ENCODE measurements at places on chromosomes 12 and 14.
A peak's percentile ranks its signal among the peaks of the same experiment; 100 is the strongest.

GRCh38 chr14:70731447-70732239 lies 77.7 kb downstream of the MAP3K9 start:
- no peak for DNase-seq

GRCh38 chr14:37090026-37090425 lies 82.4 kb downstream of the SLC25A21 start:
- no peak for DNase-seq

GRCh38 chr14:82837611-82838140 lies 1304.0 kb upstream of the SEL1L start:
- no peak for DNase-seq

- DNase-seq = no peak
Measured at GRCh38 chr12:116370886-116371580, 93.5 kb upstream of the MED13L start.

DNA sequence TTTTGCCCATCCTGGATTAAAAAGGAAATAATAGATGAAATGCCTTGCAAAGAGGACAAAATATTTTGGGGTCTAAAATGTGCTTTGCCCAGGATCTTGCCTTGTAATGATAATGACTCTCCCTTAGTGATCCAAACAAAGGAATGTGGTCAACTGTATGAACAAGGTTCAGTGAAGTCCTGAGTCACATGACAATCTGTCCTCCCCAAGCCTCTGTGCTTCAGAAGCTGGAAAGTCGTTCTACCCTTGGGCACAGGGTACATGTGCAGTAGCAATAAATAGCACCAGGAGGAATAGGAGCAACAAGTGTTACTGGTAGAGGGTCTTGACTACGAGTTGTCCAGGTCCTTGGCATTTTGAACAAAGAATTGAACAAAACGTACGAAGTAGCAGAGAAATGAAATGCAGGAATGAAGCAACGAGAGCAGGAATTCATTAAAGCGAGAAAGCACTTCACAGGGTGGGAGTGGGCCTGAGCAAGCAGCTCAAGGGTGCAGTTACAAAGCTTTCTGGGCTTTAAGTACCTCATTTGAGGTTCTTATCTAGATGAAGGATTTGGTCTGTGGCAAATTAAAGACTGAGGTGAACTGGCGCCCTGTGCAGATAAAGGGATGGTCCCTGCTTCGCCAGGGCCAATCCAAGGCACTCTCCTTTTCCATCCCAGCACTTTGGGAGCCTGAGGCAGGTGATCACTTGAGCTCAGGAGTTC lies 65.8 kb downstream of the RESF1 start:
- no peak for DNase-seq

- DNase-seq = no peak
Measured at GRCh38 chr12:53060721-53061276, 10.9 kb downstream of the TNS2 start.

DNA sequence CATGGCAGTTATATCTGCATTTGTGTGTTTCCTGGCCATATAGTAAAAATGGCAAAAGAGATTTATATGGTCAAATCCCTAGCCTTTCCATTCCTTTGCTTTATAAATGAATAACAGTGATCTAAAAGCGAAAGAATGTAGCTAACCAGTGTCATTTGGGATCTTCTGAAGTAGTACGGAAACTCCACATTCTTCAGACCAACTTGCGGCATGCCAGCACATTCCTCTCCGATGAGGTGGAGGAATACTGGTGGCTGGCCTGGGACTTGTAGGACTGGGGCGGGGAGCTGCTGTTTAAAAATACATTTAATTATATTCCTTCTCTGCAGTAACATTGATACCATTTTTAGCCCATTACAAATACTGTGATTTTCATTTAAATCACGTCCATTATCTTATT lies 85.3 kb downstream of the SAMD4A start:
- DNase-seq = peak; percentile 96

- no peak for DNase-seq
Measured at GRCh38 chr12:93167331-93167730, 210.4 kb upstream of the NUDT4 start.

- peak; percentile 25 for DNase-seq
Measured at GRCh38 chr12:43291516-43291915, 260.5 kb downstream of the ADAMTS20 start.

- DNase-seq = peak; percentile 61
Measured at GRCh38 chr14:52553671-52554575, 1.3 kb downstream of the GPR137C start.

DNA sequence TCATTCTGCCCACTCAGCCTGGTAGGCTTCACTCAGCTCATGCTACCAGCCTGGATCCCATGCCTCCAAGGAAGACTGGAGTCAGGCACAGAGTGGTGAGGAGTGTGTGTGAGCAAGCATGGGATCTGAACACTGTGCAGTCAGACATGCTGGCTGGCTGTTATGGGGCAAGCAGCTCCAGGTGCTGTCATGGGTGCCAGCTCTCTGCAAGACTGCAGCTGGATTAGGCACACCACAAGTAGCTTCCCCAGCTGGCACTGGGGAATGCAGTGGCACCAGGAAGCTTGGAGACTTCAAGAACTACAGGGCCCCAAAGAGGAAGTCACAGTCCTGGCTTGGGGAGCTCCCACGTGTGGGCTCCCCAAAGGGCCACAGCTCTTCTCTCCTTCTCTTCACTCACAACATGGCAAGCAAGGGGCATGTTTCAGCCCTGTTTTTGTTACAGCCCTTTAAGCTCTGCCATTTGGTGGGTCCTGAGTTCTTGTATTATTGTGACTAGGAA lies 202.5 kb downstream of the VRK1 start:
- no peak for DNase-seq

DNA sequence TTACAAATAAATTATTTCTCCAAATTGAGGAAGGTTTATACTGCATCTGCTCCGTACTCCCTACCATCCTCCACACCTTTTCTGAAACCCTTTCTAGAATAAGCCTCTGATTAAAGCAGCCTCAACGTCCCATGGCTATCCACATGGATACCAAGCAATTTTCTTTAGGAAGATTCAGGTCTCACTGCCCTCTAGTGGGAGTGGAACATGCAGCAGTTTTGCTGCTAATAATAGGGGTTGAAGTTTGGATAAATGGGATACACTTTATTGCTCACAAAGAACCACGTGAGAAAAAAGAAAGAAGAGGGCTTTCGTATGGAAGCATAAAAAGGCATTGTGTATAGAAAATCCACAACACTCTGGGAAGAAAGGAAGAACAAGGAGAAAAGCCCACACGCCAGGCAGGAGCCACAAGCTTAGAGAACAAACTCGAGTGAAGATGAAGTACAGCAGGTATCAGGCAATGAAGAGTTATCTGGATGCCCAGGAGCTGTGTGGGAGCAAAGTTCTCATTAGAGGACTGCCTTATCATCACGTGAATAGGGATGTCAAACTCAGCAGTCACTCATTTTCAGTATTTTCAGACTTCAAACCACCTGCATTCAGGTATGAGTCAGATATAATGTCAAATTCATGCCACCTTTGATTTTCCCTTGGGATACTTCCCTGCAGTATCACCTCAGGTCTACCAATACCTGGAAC lies 45.8 kb downstream of the CCER1 start:
- peak; percentile 42 for DNase-seq

- DNase-seq = no peak
Measured at GRCh38 chr14:54353266-54353665, 43.5 kb upstream of the CDKN3 start.

GRCh38 chr12:107133462-107133861 lies 40.1 kb upstream of the CRY1 start:
- no peak for DNase-seq

DNA sequence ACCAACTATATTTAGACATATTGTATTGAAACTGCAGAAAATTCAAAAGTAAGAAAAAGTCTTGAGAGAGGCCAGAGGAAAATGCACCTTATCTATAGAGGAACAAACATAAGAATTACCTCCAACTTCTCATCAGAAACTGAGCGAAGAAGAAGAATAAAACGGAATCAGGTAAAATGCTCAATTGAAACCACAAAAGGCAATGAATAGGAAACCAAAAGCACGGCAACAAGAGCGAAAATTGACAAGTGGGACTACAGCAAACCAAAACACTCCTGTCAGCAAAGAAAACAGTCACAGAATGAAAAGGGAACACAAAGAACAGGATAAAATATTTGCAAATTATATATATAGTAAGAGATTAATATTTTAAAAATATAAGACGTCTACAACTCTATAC lies 61.9 kb upstream of the PARP11 start:
- no peak for DNase-seq

DNA sequence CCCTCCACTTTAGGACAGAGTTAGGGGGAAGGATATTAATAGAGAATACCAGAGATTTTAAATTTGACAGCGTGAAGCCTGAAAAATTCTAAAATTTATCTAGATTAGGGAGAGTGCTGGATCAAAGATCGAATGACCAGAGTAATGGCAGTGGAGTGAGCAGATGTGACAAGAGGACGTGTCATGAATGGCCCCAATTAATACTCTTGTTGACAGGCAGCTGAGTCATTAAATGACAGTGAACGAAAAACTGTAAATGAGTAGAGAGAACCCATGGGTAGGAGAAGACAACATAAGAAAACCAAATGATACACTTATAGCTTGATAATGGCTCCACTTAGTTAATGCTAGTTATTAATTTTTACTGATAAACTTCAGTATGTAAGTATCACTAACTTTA lies 73.9 kb upstream of the PLEKHA5 start:
- no peak for DNase-seq

DNA sequence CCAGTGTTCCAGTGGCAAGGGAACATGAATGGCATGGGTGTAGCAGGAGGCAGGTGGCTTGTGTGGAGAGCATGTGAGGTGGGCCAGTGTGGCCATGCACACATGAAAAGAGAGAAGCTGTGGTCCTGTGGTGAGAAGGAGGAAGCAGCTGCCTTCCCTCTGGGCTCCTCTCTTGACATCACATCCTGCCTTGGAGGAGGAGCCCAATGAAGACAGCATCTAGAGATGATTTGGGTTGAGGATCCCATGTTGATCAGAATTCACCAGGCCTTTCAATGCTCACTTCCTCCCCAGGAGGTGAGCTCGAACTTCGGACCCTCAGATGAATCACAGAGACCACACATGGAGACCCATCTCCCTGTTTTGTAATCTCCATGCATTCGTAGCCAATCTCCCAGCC lies 82.6 kb downstream of the LRRC74A start:
- DNase-seq = no peak

DNA sequence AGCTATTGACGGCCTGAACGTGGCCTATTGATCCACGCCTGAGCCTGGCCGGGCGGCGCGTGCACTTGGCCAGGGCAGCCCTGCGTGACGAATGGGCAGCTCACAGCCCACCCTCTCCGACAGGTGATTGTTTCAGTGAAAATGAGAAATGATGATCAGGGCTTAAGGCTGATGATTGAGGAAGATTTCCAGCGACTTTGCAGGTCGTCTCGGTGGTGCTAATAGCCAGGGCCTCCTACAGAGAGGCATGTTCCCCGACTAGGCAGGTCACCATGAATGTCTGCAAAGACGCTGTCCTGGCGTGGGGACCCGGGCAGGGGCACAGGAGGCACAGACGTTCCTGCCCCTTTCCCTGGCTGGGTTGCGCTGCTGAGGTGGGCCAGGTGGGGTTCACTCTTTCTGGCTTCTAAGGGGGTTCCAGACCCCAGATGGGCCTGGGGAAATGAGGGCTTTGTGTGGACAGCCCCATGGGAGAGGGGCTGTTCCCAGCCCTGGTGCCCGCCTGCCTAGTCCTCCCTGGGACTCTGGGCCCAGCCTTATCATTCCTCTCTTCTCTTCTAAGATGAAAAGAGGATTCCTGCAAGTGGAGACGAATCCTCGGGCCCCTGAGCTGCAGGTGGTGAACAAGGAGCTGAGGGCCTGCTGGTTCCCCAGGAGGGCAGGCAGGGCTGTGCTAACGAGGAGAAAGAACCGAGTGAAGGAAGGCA lies 157.4 kb downstream of the KIF26A start:
- DNase-seq = no peak

DNA sequence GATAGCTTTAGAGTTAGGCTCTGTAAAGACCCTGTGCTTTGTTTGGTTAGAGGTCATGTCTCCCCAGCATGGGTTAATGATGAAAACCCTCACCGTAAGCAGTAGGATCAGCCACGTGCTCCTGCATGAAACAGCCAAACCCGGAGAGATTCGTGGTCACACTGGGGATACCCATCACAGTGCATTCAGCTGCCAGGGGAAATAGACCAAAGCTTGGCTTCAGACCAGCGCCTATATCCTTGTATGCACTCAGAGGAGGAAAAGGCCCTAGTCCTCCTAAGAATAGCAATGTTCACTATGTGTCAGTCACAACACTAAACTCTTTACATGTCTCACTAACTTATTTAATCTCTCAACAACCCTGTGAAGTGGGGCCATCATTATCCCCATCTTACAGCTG lies 16.3 kb downstream of the SPX start:
- DNase-seq = no peak

- DNase-seq = no peak
Measured at GRCh38 chr14:77199590-77199989, 18.0 kb downstream of the TMEM63C start.

GRCh38 chr12:9651265-9651729 lies 18.2 kb upstream of the CLEC2D start:
- peak; percentile 66 for DNase-seq

DNA sequence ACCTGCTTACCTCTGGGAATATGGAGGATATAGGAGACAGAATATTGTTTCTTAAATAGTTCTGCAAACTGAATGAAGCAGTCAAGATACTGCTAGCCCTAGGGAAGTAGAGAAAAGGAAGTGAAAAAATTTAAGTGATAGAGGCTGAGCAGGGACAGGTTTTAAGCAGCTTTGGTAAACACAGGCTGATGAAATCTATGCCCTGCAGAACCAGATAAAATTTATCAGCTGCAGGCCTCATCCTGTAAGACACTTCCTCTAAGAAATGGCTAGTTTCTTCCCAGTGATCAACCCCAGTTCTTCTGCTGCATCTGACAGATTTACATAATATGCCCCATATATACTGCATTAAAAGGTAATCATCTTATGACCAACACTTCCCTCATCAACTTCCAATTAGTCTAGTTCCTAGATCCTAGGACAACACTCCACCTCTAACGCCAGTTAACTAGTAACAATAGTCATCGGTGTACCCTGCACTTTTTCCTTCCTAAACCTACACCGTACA lies 1.3 kb upstream of the ESYT1 start:
- no peak for DNase-seq

GRCh38 chr12:31496257-31496656 lies 94.7 kb downstream of the DENND5B start:
- no peak for DNase-seq

GRCh38 chr12:29216266-29216665 lies 67.2 kb downstream of the FAR2 start:
- DNase-seq = no peak

DNA sequence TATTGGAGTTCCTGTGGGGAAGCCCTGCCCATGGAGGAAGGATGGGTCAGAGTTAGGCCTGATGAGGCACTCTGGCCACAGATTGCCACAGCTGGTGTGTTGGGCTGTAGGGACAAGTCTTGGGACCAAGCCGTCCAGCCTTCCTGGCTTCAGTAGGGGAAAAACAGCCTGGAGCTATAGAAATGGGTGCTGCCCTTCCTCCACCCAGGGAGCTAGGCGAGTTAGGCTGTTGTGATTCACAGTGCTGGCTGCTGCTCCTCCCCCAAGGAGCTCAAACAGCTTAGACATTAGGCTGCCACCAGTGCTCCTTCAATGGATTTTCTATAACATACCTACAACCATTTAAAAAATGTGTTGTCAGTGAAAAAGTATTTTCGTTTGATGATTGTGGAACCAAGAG lies 274.3 kb downstream of the RPL10L start:
- no peak for DNase-seq

Data from foreskin keratinocyte (primary cell).